ENCODE measurements at places on chromosomes 7 and 10.

GRCh38 chr10:106959521-106959920, 205.0 kb downstream of the SORCS1 start:
- DNase-seq = no peak

- no peak for DNase-seq
Measured at GRCh38 chr10:5723692-5724091, 39.1 kb downstream of the TASOR2 start.

DNA sequence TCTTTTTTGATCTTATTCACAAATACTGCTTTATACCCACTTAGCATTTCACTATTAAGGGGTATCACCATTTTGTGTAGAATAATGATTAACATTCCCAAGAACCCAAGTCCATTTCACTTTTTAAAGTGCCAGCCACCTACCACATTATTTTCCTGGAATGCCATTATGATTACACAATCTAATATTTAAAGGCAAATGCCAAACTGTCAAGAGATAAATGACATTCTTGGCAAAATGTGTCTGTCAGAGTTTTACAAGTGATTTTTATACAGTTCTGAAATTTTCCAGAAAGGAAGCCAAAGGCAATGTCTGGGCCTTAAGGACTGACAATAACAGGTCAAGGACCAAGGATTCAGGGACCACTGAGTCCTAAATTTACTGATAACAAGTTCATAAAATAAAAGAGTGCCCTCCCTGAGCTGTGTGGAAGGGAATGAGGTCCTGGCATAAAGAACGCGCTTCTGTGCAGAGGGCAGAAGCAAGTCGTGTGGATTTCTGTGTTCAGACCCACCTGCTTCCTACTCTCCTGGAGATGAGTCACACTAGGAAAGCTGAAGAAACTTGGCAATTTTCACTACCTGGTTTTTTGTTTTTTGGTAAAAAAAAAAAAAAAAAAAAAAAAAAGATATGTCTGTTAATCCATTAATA, 66.5 kb downstream of the UBE2H start:
- no peak for DNase-seq

DNA sequence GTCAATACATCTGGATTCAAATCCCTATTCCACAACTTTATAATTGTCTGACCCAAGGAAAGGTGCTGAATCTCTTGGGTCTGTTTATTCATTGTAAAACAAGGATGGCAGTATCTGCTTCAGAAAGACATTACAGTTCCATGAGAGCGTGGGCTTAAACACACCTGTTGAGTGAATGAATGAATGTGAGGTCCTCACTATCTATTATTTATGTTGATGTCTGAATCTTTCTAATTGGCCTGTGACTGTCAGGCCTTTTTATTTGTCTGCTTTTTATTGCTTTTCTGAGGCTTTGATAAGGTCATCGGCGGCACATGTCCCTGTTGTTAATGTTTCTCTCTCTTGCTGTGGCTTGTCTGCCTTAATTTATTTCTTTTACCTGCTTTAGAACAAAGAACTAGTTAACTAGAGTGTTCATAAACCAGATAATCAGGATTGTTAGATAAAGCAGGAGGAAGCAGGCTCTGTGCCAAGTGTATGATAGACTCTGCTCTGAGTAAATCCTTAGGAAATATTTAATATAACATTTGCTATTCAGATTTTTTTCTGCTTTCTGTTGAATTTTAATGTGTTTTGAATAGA, 42.3 kb upstream of the CYCS start:
- DNase-seq = no peak

- no peak for DNase-seq
Measured at GRCh38 chr7:10022957-10023356, 950.7 kb upstream of the PHF14 start.

DNA sequence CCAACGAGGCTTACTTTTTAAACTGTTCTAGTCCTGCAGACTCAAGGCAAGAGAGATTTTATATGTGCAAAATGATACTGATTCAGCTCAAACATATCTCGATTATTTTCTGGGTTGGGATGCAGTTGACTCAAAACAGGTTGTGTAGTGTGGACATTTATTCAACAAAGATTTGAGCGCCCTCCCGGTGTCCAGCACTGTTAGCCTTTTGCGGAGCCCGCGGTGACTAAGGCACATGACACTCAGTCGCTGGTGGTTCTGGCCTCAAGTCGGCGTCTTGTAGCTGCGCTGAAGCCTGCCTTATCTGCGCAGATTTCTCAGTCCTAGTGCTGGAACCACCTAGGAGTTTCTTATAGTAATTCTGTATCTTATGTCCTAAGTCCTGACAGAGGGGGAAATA, 938 bp upstream of the CADPS2 start:
- DNase-seq = no peak

GRCh38 chr7:140390466-140391190, 7.7 kb downstream of the SLC37A3 start:
- DNase-seq = no peak

GRCh38 chr7:46969303-46970130, 612.4 kb downstream of the TNS3 start:
- DNase-seq = no peak

- no peak for DNase-seq
Measured at GRCh38 chr7:50651271-50651989, 86.2 kb upstream of the DDC start.

- DNase-seq = no peak
Measured at GRCh38 chr7:55065079-55065478, 46.3 kb downstream of the EGFR start.

DNA sequence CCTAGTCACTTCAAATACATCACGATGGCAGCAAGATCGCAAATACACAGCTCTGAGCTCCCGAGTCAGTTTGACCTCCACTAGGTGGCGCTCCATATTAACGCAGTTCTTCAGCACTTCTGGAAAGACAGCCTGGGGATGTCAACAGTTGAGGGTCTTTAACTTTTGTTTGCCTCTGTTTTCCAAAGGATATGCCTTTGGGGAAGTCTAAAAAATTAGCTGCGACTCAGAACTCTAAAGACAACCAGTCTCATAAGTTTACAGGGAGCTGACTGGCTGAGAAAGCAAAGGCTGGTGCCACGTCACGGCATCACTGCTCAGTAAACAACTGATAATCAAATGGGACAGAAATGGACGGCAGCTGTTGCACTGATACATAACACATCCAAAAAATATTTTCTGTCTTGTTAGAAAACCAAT, 458.8 kb downstream of the SORCS1 start:
- no peak for DNase-seq

- DNase-seq = no peak
Measured at GRCh38 chr7:12719141-12719919, 31.9 kb downstream of the ARL4A start.

- no peak for DNase-seq
Measured at GRCh38 chr10:80589726-80590373, 52.1 kb downstream of the SH2D4B start.

- DNase-seq = no peak
Measured at GRCh38 chr7:101998029-101998905, 180.8 kb downstream of the CUX1 start.

DNA sequence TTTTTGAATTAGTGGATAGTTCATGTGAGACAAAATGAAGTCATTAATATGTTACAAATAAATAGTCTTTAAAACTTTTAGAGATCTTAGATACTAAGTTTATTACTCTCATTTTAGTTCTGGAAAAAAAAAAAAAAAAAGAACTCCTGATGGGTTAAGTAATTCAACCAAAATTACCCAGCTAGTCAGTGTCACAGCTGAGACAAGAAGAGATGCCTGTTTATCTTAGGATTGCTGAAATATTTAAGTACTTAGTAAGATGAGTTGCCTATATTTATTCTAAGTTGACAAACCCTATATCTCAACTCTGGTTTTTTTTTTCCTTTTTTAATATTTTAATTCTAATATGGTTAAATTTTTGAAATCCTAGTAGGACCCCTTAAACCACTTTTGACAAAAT, 781.0 kb upstream of the LRRN3 start:
- no peak for DNase-seq

- DNase-seq = no peak
Measured at GRCh38 chr10:4698075-4698474, 127.9 kb upstream of the AKR1E2 start.

DNA sequence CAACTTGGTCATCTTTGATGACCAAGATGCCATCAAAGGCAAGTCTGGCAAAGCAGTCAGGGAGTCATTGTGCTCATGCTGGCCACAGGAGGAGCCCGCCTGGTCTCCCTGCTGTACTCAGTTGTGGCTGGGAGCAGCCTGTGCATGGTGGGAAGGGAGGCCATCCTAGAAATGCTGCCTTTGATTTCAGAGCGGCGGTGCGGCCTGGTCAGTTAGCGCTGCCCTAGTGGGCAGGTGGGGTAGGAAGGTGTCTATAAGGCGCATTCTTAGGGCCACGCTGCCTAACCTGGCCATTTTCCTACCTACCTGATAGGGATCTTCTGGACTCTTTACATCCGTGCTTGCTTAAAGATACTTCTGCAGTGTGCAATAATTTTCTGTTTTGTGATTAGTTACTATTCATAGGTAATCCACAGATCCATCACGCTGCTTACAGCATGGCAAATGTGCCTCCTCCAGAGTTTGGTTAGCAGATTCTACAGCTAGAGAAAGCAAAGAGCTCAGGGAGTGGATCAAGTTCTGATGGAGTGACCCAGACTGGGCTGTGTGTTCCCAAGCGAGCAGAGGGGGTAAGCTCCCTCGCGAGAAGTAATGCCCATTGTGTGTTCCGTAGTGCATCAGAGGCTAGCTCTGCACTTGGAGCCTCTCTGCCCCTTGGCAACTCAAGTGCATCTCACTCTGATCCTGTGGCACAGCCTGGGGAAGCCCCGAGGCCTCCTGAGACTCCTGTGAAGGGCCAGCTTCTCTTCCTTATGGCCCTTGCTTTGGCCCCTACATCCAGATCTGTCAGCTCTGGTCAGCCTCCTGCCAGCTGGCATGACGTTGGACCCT, 970.1 kb upstream of the ZNF722 start:
- no peak for DNase-seq

GRCh38 chr7:26599982-26600381, 264.4 kb downstream of the SKAP2 start:
- no peak for DNase-seq

DNA sequence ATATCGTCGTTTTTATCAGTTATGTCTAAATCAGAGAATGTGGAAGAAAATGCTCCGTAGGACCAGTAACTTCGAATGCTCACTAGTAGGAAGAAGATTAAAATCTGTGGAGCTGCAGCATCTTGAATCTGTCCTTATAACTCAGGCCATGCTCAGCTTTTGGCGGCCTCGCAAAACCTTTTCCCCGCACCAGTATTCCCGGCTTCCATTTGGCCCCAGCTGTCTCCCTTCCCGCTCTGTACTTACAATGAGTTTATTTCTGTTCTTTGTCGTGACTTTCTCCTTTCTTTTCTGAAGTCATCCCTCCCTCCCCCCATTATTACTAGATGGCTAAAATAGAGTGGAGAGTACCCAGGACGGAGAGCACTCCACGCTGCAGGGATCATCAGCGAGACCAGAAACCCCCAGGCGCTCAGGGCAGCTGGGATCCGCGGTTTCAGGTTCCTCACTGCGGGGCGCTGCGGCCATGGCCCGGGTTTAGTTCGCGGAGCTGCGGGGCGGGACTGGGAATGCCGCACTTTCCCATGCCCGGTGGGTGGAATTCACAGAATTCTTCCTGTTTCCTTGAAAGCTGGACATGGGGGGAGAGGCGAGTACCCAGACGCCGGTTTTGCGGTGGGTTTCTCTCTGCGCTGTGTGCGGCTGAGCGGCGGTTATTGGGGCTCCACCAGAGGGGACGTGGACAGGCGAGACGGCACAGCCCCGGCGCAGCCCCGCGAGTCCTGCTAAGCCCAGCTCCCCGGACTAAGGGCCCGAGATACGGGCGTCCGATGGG, 183.5 kb downstream of the POM121L12 start:
- DNase-seq = no peak

- DNase-seq = no peak
Measured at GRCh38 chr7:26657206-26657641, 207.2 kb downstream of the SKAP2 start.

DNA sequence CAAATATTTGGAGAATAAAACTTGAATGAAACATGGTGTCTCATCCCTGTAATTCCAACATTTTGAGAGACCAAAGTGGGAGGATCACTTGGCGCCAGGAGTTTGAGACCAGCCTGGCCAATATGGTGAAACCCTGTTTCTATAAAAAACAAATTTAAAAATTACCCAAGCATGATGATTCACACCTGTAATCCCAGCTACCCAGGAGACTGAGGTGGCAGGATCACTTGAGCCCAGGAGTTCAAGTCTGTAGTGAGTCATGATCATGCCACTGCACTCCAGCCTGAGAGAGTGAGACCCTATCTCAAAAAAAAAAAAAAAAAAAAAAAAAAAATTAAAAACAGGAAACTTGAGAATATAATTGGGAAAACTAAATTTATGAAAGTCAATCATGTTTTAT, 481.1 kb downstream of the SEMA3D start:
- DNase-seq = no peak

DNA sequence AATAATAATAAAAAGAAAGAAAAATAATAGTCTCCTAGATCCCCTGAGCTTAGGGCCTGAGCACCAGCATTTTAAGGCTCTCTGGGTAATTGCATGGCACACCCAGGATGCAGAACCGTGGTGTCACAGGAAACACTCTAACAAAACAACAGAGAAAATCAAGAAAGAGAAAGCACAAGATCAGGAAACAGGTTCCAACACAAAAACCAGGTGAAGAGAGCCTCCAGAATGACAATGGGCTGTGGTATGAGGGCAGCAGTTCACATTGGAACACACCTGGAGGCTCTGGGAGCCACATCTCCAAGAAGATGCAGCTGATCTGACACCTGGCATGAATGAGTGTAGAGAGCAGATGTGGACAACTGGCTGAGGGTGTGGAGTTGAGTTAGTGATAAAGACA, 7.1 kb downstream of the MMRN2 start:
- DNase-seq = no peak

- no peak for DNase-seq
Measured at GRCh38 chr10:100024748-100025147, 15.0 kb upstream of the DNMBP start.

- DNase-seq = no peak
Measured at GRCh38 chr10:11757454-11757820, 15.3 kb downstream of the ECHDC3 start.

- no peak for DNase-seq
Measured at GRCh38 chr10:28624351-28624750, 53.0 kb upstream of the BAMBI start.

DNA sequence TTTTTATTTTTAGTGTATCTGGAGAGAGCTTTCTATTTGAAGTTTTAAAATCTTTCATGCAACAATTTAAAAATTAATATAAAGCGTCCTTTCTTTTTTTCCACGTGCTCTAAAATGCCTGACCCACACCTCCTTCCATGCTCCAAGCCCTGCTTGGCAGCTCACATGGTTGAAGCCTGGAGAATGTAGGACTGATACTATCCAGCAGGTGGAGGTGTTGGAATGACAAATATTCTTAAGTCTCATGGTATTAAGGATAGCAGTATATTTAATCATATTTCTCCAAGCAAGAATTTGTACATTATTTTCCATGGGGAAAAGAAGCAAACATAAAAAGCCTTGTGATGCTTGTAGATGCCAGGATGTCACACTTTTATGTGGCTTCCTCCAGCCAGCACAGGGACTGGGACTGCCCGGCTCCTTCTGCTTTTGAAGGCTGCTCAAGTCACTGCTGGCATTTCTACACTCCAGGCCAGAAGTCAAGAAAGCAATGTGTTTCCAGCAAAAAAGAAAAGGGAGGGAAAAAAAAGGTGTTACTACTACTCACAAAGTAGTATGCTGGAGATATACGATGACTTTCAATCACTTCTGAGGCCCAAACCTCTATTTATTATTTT, 49.7 kb downstream of the BZW2 start:
- DNase-seq = no peak
